T1000 (cell line): ENCODE measurements at places on chromosomes 11 and 22.

DNA sequence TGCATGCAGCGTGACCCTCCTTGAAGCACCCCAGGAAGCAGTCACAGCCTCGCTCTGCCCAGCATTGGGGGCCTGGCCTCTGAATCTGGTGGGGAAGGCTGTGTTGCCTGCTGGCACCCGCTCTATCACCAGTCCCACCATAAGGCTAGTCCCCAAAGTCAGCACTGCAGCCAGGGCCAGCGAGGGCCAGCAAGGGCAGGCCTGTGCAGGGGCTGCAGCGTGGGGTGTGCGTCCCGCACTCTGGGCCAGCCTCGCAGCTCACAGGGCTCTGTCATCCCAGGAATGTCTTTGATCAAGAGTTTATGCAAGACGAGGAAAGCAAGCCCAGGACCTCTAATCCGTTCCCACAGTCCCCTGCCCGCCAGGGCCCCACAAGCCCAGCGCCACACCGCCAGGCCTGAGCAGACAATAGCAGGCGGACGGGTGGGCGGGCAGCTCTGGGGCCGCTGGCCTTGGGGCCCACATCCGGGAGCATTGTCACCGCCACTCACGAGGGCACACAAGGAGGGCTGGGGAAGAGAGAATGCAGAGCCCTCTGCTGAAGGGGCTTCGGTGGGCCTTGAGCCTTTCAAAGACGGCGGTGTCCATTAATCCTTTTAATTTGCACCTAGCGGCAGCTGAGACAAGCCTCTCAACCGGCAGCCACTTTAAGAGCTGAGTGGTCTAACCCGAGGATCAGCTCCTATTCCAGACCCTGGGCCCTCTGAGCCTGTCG is 17.1 kb downstream of the LTO1 start:
- no peak for DNase-seq

GRCh38 chr11:47184711-47185304 is 1.4 kb downstream of the PACSIN3 start:
- no peak for DNase-seq

DNA sequence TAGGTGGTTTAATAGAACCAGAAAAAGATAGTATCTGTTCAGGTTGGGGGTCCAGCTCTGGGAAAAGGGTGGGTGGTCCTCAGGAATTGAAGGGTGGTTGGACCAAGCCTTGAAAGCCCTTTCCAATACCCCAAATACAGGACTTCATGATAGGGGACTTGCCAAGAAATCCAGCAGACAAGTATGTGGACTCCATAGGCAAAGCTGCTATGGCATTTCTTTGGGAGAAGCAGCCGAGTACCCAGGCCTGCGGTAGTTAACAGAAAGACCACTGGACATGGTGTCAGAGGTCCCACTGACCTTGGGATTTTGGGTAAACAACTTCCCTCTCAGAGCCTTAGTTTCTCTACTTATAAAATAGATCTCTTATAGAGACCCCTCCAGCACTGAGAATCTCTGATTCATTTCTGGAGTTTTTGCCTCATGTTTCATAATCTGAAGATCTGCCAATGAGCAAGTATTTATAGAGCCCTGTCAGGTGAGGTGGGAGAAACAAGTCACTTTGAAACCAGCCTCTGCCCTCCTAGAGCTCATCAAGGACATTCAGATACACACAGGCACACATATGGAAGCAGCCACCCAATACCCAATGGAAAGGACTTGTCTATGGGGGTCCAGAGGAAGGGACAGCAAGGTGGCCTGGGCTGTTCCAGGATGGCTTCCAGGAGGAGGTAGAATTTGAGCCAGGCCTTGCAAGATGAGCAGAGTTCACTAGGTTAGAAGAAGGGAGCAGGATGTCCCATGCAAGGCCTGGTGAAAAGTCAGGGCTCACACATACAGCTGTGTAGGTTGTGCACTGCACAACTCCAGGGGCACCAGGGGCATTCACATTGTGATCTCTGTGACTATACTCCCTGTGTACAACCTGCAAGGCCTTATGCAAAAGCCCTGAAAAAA is 31.0 kb upstream of the ACCSL start:
- no peak for DNase-seq

DNA sequence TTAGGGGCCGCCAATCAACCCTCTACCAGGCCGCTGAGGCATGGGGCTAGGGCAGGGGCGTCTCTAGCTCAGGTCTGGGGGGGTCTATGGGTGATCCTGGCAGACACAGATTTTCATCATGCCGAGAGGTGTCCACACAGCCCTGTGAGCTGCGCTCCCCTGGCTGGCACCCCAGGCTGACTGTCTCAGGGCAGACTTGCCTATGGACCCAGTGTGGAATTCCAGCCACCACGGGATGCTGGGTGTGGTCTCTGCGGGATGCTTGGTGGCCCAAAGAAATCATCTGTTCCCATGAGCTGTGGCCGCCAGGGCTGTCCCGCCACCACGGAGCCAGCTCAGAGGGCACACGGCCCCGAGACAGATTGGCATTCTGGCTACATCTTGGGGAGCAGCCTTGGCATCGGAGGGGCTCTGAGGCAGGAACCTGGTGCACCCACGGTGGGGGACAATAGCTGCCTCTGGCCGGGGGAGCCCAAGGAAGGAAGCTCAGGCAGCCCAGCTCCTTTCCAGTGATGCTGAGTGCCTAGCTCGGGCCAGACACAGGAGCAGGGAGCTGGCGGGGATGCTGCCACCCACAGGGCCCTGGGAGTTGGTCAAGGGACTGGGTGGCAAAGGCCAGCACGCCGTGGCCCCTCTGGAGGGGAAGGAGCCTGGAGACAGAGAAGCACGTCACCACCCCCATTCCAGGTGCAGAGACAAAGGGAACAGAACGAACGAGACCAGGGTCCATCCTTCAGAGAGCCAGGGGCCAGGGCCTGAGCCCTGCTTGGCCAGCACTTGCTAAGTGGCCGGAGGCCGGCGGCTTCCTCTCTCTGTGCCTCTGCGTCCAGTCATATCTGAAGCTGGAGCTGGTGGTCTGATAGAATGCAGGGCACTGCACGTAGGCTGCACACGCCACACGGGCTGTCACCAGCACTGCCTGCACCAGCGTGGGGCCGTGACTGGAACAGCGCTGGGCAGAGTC is 64.4 kb upstream of the FGF3 start:
- no peak for DNase-seq
